ENCODE measurements at places on chromosomes 16 and 17.
A peak's percentile ranks its signal among the peaks of the same experiment; 100 is the strongest.

DNA sequence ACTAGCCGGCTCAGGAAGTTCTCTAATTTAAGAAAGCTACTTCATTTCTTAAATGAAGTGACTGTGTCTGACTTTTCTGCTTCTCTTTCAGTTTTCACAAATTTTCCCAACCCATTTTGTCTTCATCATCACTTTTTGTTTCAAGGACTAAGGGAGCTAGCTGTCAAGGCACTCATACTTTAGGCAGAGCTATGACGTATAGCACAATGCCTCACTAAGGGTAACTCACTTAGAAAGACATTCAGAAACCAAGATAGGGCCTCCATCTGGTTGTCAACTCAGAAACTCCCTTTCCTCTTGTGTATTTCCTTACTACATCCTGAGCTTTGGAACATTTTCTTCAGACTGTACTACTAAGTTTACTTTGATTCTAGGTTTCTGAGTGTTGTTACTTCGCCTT is 397.9 kb downstream of the TOX3 start:
- ATAC-seq, result no peak

DNA sequence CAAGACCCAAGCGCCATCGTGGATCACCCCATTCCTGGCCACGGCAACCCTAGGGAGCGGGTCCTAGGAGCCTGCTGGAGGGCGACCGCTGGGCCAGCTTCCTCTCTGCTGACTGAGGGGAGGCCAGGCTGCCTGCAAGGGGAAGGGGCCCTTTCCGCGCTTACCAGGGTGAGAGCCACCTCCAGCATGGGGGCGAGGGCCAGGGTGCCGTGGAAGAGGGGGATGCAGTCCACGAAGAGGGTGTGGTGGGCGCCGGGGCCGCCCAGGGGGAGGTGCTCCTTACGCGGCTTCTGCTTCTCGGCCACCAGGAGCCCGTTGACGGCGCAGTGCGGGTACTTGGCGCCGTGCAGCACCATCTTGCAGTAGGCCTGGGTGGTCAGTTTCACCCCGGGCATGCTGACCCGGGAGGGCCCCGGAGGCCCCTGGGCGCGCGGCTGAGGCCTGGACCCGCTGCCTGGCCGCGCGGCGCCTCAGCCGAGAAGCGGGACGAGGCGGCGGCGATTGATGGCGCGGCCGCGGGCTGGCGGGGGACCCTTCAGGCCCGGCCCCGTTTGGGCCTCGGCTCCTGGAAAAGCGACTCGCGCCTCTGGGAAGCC is 345 bp downstream of the EMC8 start:
- ATAC-seq, result peak; percentile 66

DNA sequence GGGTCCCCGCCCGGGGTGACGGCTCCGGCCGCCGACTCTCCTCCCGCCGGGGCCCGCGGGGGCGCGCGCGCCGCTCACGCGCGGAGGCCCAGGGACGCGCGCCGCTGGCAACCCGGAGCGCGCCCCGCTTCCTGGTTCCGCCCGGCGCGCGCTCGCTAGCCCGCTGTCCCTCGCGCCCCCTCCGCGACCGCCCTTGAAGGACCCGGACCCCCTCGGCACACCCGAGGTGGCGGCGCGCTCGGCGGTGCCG is at the start of gene STAT5B:
TSS of gene STAT5B (minus strand) at position 33 of the 250 bp plus-strand sequence. CDS start 44,264 bp downstream, outside the sequence.
- peak; percentile 10 for ATAC-seq

GRCh38 chr17:67293251-67294203 is 48.5 kb upstream of the HELZ start:
- peak; percentile 92 for ATAC-seq

DNA sequence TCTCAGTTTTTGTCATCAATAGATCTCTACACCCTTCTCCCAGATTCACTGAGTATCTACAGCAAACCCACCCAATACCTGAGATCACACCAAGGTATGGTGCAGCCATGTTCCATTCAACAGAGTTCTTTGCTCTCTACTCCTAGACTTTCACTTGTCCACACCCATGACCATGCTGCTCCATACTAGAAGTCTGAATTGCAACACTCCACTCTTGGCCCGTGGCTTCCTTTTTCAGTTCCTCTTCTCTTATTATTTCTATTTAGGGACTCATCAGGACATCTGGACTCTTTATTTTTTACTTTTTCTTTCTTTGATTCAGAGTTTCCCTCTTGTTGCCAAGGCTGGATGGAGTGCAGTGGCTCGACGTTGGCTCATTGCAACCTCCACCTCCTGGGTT is 37.1 kb downstream of the YWHAE start:
- ATAC-seq, result no peak

Data from SK-N-SH treated with all-trans-retinoic acid at 6 μM for 48 hours (cell line).